Nephron progenitor cell (in vitro differentiated cells): ENCODE measurements at places on chromosomes 1 and 21.

DNA sequence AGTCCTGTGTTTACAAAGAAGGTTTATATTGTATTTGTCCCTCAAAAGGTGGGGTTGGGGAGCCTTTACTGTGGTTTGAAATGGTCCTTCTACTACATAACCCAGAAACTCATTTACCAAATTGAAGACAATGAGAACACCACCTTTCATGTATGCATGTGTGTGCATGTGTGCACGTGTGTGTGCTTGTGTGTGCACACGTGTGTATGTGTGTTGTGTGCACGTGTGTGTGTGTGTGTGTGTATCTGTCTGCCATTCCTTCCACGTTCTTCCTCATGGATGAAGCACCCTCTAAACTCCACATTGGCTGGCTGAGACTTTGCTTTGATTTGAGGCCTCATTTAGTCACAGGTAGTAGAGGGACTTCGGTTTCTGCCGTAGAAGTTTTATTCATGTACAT, 138.2 kb downstream of the EDEM3 start:
- DNase-seq, result no peak

GRCh38 chr1:179287946-179288345, 5.7 kb upstream of the SOAT1 start:
- no peak for DNase-seq

DNA sequence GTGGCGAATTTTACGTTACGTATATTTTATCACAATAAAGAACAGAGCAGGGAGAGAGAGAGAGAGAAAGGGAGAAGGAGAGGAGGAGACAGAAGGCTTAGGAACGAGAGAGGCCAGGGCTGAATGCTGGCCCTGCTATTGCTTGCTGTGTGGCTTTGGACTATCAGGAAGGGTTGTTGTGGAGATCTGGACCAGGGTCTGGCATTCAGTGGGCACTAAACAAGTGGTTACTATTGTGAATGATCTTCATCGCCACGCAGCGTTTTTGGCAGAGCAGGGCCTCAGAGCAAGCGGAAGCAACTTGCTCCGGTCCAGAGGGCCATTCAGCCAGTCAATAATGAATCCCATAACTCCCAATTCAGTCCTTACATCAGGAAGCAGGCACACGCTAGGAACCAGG, 26.4 kb downstream of the PIK3C2B start:
- no peak for DNase-seq

GRCh38 chr21:25330266-25330665, 277.0 kb downstream of the MRPL39 start:
- no peak for DNase-seq

GRCh38 chr1:37776946-37777516, 12.1 kb upstream of the EPHA10 start:
- DNase-seq, result no peak
